NCI-H1417 (cell line): ENCODE measurements at places on chromosomes 2 and 18.

DNA sequence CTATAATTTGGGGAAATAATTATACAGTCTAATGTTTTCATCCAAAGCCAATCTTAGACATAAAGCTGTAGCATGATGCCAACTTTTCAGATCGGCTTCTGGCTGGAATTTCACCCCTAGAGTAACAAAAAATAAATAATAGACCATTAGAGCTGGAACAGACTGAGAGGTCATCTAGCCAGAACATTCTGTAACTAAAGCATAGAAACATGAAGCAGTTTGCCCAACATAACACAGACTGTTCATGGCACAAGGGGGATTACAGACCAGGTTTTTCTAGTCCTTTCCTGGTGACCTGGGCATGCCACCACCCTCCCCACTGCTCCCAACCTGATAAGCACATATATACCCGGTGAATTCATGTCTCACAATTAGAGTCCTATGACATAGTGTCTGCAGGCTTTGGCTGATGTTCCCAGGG, 116.4 kb upstream of the PPP1CB start:
- DNase-seq, result no peak

DNA sequence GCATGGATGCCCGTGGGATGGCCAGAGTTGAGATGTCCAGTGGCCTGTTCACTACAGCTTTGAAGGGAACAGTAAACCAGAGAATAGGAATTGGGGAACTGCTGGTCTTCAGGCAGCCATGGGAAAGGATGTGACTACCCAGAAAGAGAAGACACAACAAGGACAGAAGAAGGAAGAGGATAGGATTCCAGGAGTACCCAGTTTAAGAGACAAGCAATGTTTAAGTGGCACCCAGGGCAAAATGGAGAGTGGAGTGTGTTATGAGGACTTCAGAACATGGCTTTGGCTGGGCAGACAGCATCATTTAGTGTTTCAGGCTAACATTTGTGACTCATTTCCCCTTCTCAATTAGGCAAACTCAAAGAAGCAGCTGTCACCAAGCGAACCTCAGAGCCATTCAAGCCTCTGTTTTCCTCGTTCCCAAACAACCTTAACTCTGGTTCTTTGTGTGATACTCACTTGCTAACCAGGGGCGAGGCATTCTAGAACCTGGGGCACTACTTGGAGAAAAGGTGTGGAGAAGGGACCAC, 4.0 kb upstream of the FAM124B start:
- no peak for DNase-seq

GRCh38 chr2:177753682-177754491, 318.7 kb downstream of the PDE11A start:
- no peak for DNase-seq

- DNase-seq, result no peak
Observed at GRCh38 chr18:48003426-48004349, 73.2 kb upstream of the SMAD2 start.

DNA sequence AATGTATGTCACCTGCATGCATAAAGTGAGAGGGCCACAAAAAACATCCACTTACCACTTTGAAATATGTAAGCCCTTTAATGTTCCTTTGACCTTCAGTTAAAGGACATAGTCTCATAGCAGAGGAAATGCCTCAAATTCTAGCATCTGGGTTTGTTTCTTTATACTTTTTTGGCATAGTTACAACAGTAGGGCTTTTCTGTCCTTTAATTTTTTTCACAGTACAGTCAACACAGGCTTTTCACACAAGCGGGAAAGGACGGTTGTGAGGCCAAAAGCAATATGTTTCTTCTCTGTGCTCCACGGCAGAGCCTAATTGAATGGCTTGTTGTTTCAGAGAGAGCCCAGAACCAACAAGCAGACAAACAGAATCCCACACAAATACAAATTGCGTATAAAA, 57.6 kb downstream of the CRIM1 start:
- DNase-seq, result no peak

GRCh38 chr18:7341581-7342337, 110.9 kb downstream of the LRRC30 start:
- no peak for DNase-seq

DNA sequence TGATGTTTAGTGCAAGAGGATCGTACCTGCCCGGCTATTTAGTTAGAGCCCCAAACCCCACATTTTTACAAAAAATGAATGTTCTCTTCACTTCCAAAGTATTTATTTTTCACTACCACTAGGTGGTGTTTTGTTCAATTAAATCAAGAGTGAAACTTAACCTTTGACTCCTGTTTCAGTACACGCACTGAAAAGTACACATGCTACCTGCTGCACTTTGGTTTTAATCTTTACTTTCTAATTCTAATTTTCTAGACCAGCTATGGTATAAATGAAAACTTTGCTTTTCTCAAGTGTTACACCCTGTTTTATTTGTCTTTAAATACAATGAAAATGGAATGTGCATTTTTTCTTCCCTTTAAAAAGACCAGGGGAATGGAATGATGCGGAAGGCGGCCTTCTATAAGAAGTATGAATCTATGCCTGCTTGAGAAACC, 31.4 kb upstream of the CHN1 start:
- no peak for DNase-seq

DNA sequence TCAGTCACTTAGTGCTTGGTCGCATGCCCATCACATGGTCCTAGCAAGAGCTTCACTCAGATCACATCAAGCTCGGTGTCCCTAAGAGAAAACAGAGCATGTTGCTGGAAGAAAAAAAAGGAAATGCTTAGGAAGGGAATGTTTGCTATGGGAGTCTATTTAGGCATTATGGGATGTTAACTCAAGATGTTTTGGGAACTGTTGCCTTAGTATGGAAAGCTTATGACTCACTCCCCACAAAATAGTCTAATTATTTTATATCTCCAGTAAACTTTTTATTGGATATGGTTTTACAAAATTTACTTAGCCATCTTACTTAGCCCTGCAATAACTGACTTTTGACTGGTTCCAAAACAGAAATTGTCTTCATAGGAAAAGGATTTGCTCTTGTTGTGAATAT, 439.5 kb upstream of the ZEB2 start:
- DNase-seq, result no peak

DNA sequence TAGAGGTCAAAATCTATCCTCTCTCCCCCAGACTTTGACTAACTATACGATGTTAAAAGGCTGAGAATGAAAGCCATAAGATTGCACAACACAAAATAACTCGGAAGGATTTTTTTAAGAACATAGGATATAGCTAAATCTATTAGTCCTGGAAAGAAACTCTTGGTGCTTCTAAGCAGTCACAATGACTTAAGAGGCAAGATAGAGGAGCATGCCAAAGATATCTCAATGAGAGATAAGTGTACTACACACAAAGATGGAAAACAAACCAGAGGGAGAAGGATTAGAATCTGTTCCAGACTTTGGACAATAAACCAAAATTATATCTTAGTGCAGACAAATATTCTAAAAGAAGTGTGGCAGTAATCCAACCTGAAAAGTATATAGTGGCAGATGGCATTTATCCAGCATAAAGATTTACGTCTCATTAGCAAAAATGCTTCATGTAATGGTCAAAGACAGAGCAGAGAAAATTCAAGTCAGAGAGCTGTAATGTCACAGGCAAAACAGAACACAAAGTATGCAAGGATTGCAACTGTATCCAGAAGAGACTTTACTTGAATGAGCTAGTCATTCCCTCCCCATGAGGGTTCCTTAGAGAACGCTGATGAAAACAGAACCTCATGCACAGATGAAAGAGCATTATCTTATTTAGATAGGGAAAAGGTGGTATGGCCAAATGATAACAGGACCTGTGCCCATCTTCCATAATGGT, 28.8 kb upstream of the EVA1A start:
- DNase-seq, result peak; percentile 10

DNA sequence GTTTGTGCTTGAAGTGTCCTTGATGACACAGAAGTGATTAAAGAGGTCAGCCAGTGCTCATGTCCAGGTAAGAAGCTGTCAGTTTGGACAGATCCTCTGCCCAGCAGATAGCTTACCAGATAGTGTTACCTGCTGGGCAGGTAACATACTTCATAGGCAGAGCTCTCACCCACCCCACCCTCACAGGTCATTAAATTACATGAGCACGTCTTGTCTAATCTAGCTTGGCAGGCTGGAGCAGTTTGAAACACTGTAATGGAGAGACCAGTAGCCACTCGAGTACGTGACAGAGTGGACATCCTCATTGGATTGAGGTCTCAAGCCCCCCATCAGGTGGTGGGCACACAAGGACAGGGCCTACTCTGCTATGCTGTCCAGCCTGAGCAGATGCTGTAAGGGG, 27.1 kb downstream of the TTC32 start:
- DNase-seq, result no peak

DNA sequence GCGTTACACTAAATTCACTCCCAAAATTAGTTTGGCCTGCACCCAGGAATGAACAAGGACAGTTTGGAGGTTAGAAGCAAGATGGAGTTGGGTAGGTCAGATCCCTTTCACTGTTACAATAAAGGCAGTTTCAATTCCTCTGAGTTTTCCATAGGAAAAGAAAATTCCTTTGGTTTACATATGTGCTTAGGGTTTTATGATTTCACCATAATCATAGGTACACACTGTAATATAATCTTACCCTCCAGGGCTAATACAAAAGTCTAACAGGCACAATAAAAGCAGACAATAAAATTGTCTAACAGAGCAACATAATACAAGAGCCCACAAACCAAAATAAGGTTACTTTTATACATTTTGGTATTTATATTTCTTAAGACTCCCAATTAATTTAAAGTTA, 391.5 kb upstream of the KCNJ3 start:
- DNase-seq, result no peak

DNA sequence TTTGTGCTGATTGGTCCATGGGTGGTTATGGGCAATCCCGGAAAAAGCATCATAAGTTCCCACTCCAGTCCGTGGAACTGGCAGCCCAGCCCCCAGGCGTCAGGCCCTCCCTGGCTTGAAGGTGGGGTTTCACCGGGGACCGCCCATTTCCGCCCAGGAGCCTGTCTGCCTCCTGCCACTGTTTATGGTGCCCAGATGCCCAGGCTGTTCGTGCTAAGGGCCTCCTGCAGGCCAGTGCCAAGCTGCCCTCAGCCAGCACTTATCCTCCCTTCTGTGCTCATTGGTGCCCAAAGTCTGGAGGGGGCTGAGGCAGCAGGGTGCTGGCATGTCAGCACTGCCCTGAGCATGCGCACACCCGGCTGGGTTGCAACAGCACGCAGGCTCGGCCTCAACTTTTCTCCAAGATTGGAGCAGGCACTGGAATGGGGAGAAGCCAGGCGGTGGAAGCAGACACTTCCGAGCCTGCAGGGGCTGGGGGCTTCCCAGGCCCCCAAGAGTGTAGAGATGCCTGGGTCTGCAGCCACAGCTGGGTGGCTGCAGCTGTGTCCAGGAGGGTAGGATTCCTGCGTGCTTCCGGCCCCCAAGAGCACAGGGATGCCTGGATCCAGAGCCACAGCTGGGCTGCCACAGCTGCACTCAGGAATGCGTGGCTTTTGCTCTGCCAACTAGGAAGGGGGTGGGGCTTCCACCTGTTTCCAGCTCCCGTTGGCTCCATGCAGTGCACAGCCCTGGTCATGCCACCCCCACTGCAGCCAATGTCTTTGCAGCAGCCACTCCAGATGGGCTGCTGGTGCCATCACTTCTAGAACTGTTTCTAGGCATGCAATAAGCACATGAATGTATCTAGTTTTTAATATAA, 74.0 kb downstream of the AGPS start:
- DNase-seq, result no peak

DNA sequence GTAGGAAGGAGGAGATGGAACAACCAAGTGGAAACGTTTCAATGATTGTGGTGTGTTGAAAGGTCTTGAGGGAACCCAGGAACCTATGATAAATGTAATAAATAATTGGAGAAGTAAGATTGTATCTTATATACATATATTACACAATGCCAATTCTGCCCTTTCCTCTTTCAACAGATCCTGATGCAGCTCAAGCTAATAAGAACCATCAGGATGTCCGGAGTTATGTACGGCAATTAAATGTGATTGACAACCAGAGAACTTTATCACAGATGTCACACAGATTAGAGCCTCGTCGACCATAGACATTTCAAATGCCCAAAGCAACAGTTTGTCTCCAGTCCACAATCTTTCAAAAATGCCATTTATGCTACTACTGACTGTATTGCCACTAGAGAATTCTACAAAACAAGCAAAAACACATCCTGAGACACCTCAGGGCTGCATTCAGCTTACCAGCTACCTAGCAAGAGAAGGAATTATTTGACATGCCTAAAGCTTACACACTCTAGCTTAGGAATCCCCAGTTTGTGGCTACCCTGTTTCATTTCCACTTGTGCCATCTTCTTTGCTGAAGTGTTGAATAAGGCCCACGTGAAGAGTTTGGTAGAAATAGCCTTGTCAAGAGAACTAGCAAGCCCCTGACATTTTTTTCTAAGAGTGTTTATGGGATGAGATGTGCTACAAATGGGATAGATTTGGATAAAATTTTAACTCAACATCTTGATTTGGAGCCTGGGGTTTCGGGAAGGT, 24.0 kb upstream of the MAP3K20 start:
- no peak for DNase-seq

GRCh38 chr18:69752737-69753380, 194.8 kb downstream of the CD226 start:
- peak; percentile 26 for DNase-seq

DNA sequence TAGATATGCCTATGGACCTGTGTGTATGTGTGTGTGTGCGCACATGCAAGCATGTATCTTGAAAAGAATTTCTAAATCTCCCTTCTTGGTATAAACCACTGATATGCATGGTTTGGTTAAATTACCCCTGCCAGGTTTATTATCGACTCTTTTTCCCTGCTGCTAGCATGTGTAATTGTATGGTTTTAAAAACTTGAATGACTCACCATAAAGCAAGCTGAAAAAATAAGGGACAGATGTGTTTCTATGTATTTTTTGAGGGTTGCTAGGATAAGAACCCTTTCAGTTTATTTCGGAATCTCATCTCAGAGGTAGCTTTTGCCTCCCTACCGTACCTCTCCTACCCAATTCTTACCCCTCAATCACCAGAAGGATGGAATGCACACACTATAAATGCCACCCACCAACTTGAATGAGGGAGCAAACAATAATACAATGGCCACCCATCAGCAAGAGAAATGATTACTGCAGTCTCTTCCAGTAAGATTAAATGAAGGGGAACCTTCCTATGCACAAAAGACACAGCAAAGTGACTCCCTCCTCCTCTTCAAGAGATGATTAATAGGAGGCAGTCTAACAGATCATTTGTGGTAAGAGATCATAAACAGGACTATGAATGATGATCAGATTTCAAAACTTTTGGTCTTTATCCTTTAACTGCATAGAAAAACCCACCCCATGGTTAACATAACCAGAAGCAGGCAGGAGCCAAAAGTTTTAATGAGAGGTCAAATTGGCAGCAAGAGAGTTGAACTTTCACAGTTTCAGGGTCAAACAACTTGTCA, 357.2 kb downstream of the SATB2 start:
- DNase-seq, result peak; percentile 90

GRCh38 chr2:15031745-15032240, 399.3 kb downstream of the LRATD1 start:
- DNase-seq, result no peak

- no peak for DNase-seq
Observed at GRCh38 chr2:159735648-159736047, 23.3 kb downstream of the MARCHF7 start.

DNA sequence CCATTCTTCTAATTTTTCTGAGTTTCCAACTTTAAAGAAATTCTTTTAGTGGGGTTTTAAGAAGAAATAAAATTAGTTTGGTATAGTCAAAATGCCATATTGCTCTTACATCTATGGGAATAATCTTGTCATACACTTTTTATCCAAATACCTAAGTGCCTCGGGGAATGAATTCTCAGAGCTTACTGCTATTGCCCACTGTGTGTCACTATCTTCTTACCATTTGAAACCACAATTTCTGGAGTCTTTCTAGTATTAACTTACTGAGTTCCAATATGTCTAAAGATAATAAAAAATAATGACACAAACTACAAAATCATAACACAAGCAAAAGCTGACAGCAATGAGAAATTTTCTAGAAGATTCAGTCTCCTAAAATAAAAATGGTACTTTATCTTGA, 23.7 kb upstream of the DNAH6 start:
- DNase-seq, result peak; percentile 1
